ENCODE measurements at places on chromosomes 1 and 21. TPM values are rescaled to one million over a fixed set of nuclear protein-coding genes. Genes with fewer than 3 reads are reported as not detected.

The SWT1 gene
- 9.6 TPM for total RNA-seq

The PCBP3 gene
- 3.1 TPM for total RNA-seq

The PRRX1 gene
- total RNA-seq, result 41.5 TPM

The COL11A1 gene
- total RNA-seq, result 150 TPM

The RSPH1 gene
- total RNA-seq, result 0.60 TPM

The GJA8 gene
- total RNA-seq, result not detected

The RPTN gene
- total RNA-seq, result not detected

The SERPINC1 gene
- total RNA-seq, result 125 TPM

The ZBTB48 gene
- total RNA-seq, result 22.9 TPM

The WNT9A gene
- total RNA-seq, result 1.2 TPM

The SCAF4 gene
- 14.9 TPM for total RNA-seq

All from hepatocyte (in vitro differentiated cells).